Osteoblast (primary cell): ENCODE measurements at places on chromosomes 2 and 18.
A peak's percentile ranks its signal among the peaks of the same experiment; 100 is the strongest.

GRCh38 chr18:10559553-10560451 lies 34.0 kb downstream of the NAPG start:
- no peak for DNase-seq

- DNase-seq, result no peak
Measured at GRCh38 chr2:161796192-161796591, 172.0 kb downstream of the SLC4A10 start.

DNA sequence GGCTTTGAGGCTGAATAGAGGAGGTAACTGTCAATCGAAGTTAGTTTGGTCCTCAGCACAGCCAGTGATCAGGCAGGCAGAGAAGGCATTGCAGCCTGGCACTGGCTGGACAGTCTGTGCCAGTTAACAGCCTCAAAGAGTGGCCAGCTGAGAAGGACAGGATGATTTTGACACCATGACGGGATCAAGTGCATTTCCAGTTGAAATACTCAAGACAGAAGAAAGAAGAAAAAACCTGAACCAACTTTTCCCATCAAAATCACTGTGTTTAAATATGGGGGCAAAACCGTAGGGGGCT lies 96.7 kb upstream of the ZCCHC2 start:
- DNase-seq, result no peak

DNA sequence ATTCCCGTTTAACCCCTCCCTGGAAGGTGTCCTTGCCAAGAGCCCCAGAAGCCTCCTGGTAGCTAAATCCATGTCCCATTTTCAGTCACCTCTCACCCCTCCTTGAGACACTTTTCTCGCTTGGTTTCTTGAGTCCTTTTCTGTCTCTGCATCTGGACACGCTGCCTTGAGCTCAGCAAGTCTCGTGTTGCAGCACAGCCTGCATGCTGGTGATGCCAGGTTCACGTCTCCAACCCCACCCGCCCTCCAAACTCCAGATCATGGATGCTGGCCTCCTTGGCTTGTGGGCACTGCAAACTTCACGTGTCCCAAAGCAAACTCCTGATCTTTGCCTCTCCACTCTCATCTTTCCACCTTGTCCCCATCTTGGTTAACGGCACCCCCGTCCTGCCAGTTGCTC lies 39.3 kb downstream of the CENPO start:
- DNase-seq, result peak; percentile 19

DNA sequence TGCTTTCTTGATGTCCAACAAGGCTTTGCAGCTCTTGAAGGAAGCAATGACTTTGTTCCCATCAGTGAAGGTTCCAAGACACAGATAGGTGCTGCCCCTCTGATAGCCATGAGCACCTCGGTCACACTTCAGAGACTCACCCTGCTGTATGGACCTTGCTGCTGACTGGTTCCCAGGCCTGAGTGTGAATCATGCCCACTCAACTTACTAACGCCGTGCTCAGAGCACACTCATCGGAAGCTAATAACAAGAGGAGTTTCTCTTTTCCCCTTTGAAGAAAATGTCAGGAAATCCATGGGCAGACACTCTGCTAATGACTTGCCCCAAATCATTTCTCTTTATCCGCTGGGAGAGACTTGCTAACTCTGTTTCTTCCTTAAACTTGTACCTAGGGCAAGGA lies 83.8 kb upstream of the ARL4C start:
- no peak for DNase-seq

DNA sequence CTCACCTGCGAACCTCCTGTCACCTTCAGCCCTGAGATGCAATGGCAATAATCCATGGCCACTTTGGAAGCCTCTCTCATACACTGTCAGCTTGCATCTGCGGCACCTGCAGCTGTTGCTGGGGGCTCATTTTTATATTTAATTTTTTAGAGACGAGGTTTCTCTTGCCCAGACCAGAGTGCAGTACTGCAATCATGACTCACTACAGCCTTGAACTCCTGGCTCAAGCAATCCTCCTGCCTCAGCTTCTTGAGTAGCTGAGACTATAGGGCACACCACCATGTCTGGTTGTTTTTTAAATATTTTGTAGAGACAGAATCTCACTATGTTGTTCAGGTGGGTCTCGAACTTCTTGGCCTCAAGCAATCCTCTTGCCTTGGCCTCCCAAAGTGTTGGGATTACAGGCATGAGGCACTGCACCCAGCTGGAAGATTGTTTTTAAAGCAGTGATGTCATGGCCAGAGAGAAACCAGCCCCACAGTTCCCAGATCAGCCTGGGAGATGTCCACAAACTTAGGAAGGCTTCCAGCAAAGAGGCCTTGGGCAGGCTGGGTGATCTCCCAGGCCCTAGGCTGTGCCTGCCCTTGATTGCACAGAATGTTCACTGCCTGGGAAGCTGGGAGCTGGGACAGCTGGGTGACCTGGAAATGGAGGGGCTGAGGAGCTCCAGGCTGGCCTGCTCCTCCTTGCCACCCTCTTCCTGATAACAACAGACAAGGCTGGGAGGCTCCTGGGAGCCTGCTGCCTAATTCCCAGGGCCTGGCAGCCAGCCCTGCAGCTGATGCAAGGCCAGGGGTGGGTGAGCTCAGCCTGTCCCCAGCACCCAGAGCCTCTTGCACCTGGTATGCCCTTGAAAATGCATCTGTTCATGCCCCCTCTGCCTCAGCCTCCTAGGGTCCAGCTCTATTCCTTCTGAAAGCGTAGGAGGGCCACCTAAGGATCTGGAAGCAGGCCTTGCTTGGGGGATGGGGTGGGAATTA lies 27.1 kb downstream of the SH2D6 start:
- no peak for DNase-seq

- peak; percentile 90 for DNase-seq
Measured at GRCh38 chr2:232372231-232373208, 6.0 kb upstream of the ALPP start.

- no peak for DNase-seq
Measured at GRCh38 chr2:98710734-98711133, 20.2 kb downstream of the MGAT4A start.

- no peak for DNase-seq
Measured at GRCh38 chr2:137123226-137123625, 357.9 kb downstream of the THSD7B start.

- DNase-seq, result peak; percentile 42
Measured at GRCh38 chr2:95388091-95388692, 14.3 kb upstream of the FAHD2A start.

DNA sequence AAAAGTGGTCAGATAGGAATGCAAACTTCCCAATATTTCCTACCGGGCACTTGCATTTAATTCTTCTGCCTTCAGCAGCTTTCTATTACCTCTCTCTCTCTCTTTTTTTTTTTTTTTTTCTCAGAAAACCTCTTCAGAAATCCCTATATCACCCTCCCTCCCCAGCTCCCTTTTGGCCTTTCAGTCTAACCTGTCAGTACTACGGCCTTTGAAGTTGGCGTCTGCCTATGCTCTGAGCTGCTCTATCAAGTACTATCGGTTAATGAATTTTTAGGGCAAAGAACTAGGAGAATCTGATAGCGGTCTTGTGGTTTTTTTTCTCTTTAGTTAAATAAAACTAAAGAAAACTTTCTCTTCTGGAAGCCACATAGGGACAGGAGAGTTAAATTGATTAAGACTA lies 122.4 kb upstream of the MAPRE2 start:
- DNase-seq, result no peak

DNA sequence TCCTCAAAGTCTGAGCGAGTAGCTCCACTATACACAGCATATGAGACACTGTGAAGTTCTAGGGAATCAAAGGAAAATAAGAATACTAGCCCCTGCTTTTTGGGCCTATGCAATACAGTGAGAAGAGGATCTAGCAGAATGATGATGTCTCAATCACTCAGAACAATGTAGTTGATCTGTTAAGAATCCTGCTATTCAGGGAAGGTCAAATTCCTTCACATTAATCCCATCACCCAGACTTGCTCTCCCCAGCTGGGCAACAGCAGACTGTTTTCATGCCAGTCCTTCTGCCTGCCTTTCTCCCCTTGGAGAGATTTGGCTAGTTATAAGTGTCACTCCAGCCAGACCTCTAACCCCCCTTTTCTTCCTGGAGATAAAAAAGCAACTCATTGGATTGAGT lies 230.0 kb upstream of the EPHA4 start:
- no peak for DNase-seq
